ENCODE measurements at places on chromosomes 3 and 15. TPM values are rescaled to one million over a fixed set of nuclear protein-coding genes. Genes with fewer than 3 reads are reported as not detected.
A peak's percentile ranks its signal among the peaks of the same experiment; 100 is the strongest.

- no peak overlapping the region for H3K4me3 ChIP-seq
- no peaks in the 10 kb centered on the region for H3K27me3 ChIP-seq
- DNase-seq, result no peak
- H3K4me1 ChIP-seq, result no peaks in the 10 kb centered on the region
- peaks cover 4% of the 10 kb centered on the region for H3K36me3 ChIP-seq
Observed at GRCh38 chr3:12574661-12575060, 17.8 kb downstream of the MKRN2 start.

- DNase-seq, result no peak
- H3K4me3 ChIP-seq, result no peak overlapping the region
- H3K4me1 ChIP-seq, result no peaks in the 10 kb centered on the region
- H3K27ac ChIP-seq, result no peak overlapping the region
- H3K27me3 ChIP-seq, result no peaks in the 10 kb centered on the region
Observed at GRCh38 chr15:77974416-77975331, 102.8 kb downstream of the TBC1D2B start.

GRCh38 chr15:31483986-31484951 is 157.6 kb downstream of the KLF13 start:
- peaks cover 9% of the 10 kb centered on the region for H3K4me1 ChIP-seq
- no peak overlapping the region for H3K27ac ChIP-seq
- H3K36me3 ChIP-seq, result no peaks in the 10 kb centered on the region
- DNase-seq, result no peak

- no peak for DNase-seq
- H3K36me3 ChIP-seq, result no peaks in the 10 kb centered on the region
- peaks cover 18% of the 10 kb centered on the region for H3K27me3 ChIP-seq
- H3K4me3 ChIP-seq, result no peak overlapping the region
- peaks cover 50% of the 10 kb centered on the region for H3K4me1 ChIP-seq
- no peak overlapping the region for H3K27ac ChIP-seq
Observed at GRCh38 chr3:25288413-25288812, 139.7 kb upstream of the RARB start.

CHRNA5 gene
- 46.9 TPM for total RNA-seq

DNA sequence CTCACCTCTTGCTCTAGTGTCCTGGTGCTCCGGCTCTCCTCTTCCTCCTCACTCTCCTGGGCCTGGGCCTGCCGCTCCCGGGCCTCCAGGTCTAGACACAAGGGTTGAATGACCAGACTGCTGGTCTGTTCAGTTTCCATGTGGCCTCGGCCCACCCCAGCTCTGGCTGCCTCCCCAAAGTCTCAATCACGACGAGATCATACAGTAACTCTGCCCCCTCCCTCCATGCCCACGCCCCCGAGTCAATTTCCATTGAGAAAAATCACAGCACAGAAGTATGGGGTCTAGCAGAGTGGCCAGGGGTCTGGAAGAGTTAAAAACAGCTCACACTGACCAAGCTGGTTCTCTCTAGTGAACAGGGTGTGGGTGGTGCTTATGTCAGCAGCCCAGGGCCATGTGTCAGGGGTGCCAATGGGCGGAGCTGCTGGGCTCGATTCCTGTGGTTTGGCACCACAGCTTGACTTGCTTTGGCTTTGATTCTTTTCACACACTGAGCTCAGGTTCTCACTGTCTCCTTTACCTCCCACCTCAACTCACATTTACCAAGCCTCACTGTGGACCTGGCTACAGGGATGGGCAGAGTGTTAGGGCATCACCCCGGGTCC is 6.9 kb downstream of the C15orf62 start:
- DNase-seq, result no peak
- no peaks in the 10 kb centered on the region for H3K27me3 ChIP-seq
- no peak overlapping the region for H3K27ac ChIP-seq

- H3K4me1 ChIP-seq, result peaks cover 27% of the 10 kb centered on the region
- no peak overlapping the region for H3K4me3 ChIP-seq
- H3K36me3 ChIP-seq, result no peaks in the 10 kb centered on the region
- no peaks in the 10 kb centered on the region for H3K27me3 ChIP-seq
- H3K27ac ChIP-seq, result no peak overlapping the region
Observed at GRCh38 chr3:88617283-88617682, 467.5 kb downstream of the C3orf38 start.

GRCh38 chr3:45139372-45140140 is 6.6 kb downstream of the CDCP1 start:
- no peaks in the 10 kb centered on the region for H3K36me3 ChIP-seq
- no peak overlapping the region for H3K27ac ChIP-seq
- H3K27me3 ChIP-seq, result peaks cover 19% of the 10 kb centered on the region
- no peak overlapping the region for H3K4me3 ChIP-seq
- no peaks in the 10 kb centered on the region for H3K4me1 ChIP-seq

HRG gene
- not detected for total RNA-seq

GRCh38 chr3:59133311-59133710 is 83.5 kb upstream of the CFAP20DC start:
- no peak overlapping the region for H3K27ac ChIP-seq
- DNase-seq, result no peak
- H3K4me3 ChIP-seq, result no peak overlapping the region
- H3K36me3 ChIP-seq, result no peaks in the 10 kb centered on the region

PDCD6IP gene
- total RNA-seq, result 85.2 TPM

A4GNT gene
- total RNA-seq, result not detected

LINS1 gene
- 15.1 TPM for total RNA-seq

DNAH1 gene
- 2.1 TPM for total RNA-seq

GRCh38 chr15:74312445-74313007 is 54.9 kb downstream of the CYP11A1 start:
- no peak for DNase-seq
- no peaks in the 10 kb centered on the region for H3K27me3 ChIP-seq
- H3K36me3 ChIP-seq, result no peaks in the 10 kb centered on the region
- H3K4me1 ChIP-seq, result peaks cover 31% of the 10 kb centered on the region
- no peak overlapping the region for H3K4me3 ChIP-seq

DNA sequence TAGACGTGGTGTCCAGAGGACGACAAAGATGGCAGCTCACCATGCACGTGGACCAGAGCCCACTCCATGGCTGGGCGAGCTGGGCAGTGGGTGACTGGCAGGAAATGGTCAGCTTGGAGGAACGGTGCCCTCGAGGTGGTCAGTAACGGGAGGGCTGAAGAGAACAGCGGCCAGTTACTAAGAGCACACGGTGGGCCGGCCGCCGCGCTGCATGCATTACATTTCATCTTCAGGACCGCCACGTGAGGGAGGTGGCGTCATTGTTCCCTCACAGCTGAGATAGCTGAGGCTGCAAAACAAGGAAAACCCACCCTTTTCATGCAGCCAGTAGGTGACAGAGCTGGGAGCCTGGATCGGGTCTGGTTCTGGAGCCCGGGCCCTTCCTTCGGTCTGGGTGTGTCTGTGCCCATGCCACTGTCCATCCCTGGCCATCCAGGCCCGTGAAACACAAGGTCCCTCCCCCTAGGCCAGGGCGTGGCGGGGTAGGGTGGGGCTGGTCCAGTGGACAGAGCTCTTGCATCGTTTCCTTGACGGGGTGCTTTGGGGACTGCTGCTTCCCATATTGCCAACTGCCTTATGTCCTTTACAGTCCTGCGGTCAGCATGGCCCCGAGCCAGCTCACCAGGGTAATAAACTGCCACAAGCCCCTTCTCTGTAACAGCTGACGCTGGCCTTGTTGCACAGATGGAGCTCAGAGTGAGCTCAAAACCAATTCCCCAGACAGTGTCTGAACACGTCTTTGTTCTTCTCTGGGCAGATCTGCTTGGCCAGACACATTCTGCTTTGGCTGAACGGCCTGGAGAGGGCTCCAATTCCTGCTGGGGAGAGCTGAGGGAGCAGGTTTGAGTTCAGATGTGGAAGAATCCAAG is 51.8 kb downstream of the RGMA start:
- H3K27me3 ChIP-seq, result no peaks in the 10 kb centered on the region
- H3K36me3 ChIP-seq, result no peaks in the 10 kb centered on the region
- peaks cover 4% of the 10 kb centered on the region for H3K4me1 ChIP-seq
- DNase-seq, result peak; percentile 46

TMCO5A gene
- total RNA-seq, result not detected

NOX5 gene
- total RNA-seq, result not detected

GRCh38 chr3:5709714-5710113 is 522.2 kb downstream of the EDEM1 start:
- H3K27ac ChIP-seq, result no peak overlapping the region
- no peak overlapping the region for H3K4me3 ChIP-seq

DNA sequence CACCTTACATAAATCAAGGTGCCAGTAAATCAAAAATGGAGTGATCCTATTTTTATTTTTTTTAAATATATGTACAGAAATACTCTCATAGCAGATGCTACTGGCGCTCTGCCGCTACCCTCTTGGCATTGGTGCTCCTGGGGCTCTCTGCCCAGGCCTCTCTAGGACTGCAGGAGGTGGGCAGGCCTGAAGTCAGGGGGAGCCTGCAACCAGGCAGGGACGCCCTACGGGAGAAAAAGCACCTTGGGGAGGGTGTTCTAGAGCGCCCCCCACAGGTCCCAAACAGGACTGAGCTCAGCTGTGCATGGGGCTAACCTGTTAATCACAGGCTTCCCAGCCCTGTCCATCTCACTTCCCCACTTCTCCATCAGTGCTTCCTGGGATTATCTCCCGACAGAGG is 192.5 kb downstream of the SHQ1 start:
- H3K36me3 ChIP-seq, result no peaks in the 10 kb centered on the region
- no peak overlapping the region for H3K27ac ChIP-seq
- H3K27me3 ChIP-seq, result no peaks in the 10 kb centered on the region
- no peak for DNase-seq

GNB4 gene
- 74.6 TPM for total RNA-seq

FETUB gene
- not detected for total RNA-seq

DNA sequence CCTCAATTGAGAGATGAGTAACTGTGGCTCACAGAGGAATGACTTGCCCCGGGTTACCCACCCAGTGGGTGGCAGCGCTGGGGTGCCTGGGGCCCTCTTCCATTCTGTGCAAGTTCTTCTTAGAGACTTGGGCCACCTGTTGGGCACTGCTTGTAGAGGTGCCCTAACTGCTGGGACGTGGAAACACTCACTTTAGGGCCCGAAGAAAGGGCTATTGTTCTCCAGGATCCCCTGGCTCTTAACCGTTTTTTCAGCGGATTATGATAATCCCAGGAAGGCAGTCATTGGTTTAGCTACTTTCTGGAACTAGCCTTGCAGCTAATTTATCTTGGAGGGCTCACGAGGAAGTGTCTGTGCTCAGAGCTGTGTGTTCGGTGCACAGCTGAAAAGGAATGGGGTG is 66.0 kb upstream of the GCNT3 start:
- no peak overlapping the region for H3K4me3 ChIP-seq
- H3K27me3 ChIP-seq, result peaks cover 87% of the 10 kb centered on the region
- peak; percentile 77 for DNase-seq
- H3K27ac ChIP-seq, result no peak overlapping the region
- no peaks in the 10 kb centered on the region for H3K36me3 ChIP-seq

RTP1 gene
- 0.43 TPM for total RNA-seq

DNA sequence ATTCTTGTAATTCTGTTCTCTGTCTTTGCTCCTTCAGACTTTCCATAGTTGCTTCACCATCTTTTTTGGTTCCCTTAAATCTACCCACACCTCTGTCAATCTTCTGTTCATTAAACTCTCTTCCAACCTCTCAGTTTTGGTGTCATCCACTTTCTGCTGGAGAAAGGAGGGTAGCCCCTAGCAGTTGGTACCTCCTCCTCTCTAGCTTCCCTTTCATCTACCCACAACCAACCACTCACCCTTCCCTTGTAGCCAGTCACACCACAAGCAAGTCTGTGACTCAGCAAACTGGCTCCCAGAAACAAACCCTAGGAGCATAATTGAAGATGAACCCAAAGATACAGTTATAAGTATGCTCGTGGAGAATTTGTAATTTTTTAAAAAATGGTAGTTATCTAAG is 318.6 kb downstream of the FHIT start:
- no peak overlapping the region for H3K27ac ChIP-seq
- no peaks in the 10 kb centered on the region for H3K4me1 ChIP-seq
- H3K4me3 ChIP-seq, result no peak overlapping the region
- no peak for DNase-seq
- H3K27me3 ChIP-seq, result no peaks in the 10 kb centered on the region

AADACL2 gene
- not detected for total RNA-seq

- no peaks in the 10 kb centered on the region for H3K36me3 ChIP-seq
- peaks cover 9% of the 10 kb centered on the region for H3K4me1 ChIP-seq
- H3K4me3 ChIP-seq, result no peak overlapping the region
- no peaks in the 10 kb centered on the region for H3K27me3 ChIP-seq
Observed at GRCh38 chr15:29904757-29905417, 82.6 kb upstream of the TJP1 start.

GRCh38 chr15:29461877-29462276 is 192.3 kb upstream of the NSMCE3 start:
- no peaks in the 10 kb centered on the region for H3K4me1 ChIP-seq
- H3K27ac ChIP-seq, result no peak overlapping the region
- H3K36me3 ChIP-seq, result no peaks in the 10 kb centered on the region
- H3K4me3 ChIP-seq, result no peak overlapping the region
- no peaks in the 10 kb centered on the region for H3K27me3 ChIP-seq

- no peak for DNase-seq
- H3K4me3 ChIP-seq, result no peak overlapping the region
- no peak overlapping the region for H3K27ac ChIP-seq
- peaks cover 17% of the 10 kb centered on the region for H3K4me1 ChIP-seq
- no peaks in the 10 kb centered on the region for H3K27me3 ChIP-seq
Observed at GRCh38 chr15:63226966-63227401, 37.6 kb downstream of the RAB8B start.

- H3K27ac ChIP-seq, result no peak overlapping the region
- H3K4me1 ChIP-seq, result peaks cover 14% of the 10 kb centered on the region
- no peak for DNase-seq
Observed at GRCh38 chr3:154123906-154124305, 2.7 kb downstream of the ARHGEF26 start.

DNA sequence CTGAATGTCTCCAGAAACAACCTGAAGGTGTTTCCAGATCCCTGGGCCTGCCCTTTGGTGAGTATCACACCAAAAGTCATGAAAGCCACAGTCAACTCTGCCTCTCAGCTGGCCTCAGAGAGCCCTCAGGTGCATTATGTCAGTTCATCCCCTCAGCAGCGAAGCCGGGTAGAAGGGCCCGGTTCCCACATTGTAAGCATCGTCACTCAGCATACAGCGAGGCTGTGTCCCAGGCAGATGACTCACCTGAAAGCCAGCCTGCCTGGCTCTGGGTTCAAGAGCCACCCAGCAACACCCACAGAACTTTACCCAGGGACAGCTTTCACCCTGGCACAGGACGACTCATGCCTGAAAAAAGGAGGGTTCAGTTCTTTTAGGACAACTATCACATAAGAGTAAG is 91.6 kb downstream of the LRRK1 start:
- H3K4me1 ChIP-seq, result peaks cover 11% of the 10 kb centered on the region
- no peak overlapping the region for H3K4me3 ChIP-seq
- no peaks in the 10 kb centered on the region for H3K36me3 ChIP-seq
- no peak overlapping the region for H3K27ac ChIP-seq
- no peak for DNase-seq
- H3K27me3 ChIP-seq, result peaks cover 17% of the 10 kb centered on the region

CHDH gene
- total RNA-seq, result 1.5 TPM

GRCh38 chr3:124837065-124837464 is 50.1 kb downstream of the ITGB5 start:
- no peak overlapping the region for H3K4me3 ChIP-seq
- no peak overlapping the region for H3K27ac ChIP-seq
- H3K27me3 ChIP-seq, result no peaks in the 10 kb centered on the region
- peaks cover 31% of the 10 kb centered on the region for H3K4me1 ChIP-seq

DNA sequence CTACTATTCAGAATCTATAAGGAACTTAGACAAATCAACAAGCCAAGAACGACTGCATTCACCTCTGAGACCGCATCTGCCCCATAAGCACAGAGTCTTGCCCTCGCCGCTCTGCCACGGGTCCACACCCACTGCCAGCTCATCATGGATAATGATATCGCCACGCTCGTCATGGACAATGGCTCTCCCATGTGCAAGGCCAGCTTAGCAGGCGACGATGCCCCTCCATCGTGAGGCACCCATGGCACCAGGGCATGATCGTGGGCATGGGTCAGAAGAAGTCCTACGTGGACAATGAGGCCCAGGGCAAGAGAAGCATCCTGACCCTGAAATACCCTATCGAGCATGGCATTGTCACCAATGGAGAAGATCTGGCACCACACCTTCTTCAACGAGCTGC is 92.1 kb upstream of the FXR1 start:
- H3K27me3 ChIP-seq, result no peaks in the 10 kb centered on the region
- no peaks in the 10 kb centered on the region for H3K36me3 ChIP-seq
- H3K27ac ChIP-seq, result no peak overlapping the region
- DNase-seq, result no peak
